ENCODE measurements at places on chromosomes 7 and 10.

- no peak for DNase-seq
These were observed 187.8 kb downstream of the NPSR1 start for GRCh38 chr7:34845666-34846361.

GRCh38 chr10:119344381-119344780 is 137.0 kb downstream of the GRK5 start:
- DNase-seq: no peak

DNA sequence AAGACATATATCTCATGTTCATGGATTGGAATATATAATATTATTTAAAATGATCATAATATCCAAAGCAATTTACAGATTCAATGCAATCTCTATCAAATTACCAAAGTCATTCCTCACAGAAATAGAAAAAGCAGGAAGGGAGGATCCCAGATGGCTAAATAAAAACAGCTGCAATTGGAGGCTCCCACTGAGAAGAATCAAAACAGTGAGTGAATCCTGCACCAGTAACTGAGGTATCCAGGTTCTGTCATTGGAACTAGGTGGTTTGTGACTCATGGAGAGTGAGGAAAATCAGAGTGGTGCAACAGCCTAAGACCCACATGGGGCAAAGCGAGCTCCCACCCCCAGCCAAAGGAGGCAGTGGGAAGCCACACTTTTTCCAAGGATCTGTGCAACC is 128.4 kb downstream of the MTERF1 start:
- no peak for DNase-seq

DNA sequence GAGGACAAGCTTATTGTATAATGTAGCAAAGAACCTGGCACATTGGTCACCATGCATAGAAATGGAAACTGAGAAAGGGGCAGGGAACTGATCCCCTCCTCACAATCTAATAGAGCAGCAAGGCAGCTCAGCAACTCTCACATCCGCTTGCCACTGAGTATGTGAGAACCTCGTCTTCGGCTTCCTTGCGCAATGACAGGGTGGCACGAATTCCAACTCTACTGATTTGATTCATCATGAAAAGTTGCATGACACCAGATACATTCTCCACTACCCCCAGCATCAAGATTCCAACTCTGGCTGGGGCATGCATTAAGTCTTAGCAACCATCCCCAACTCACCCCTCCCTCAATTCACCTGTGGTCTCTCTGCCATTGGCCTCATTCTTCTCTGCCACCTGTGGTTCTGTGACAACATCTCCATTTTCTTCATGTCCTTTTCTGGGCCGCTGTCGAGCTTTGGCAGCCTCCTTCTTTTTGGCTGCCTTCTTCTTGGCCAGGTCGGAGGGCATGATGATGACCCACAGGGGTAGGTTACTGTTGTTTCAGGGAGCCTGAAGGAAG is 976 bp downstream of the ABCF2 start:
- DNase-seq: no peak

DNA sequence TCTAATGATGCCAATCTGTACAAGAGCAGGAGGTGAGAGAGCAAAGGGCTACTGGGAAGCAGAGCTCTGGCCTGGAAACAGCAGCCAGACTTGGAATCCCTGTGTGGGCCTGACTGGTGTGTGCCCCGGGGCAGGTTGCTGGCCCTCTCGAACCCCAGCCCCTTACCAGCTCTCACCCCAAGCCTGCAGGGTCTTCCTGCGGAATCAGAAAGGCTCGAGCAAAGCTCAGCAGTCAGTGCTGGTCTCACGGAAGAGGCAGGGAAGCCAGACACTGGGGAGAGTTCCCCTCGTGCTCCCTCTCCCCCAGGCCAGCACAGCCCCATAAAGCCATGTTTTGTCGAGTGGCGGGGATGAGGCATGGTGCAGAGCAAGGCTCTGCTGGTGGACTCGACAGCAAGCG is 50.1 kb downstream of the POLR3A start:
- no peak for DNase-seq

DNA sequence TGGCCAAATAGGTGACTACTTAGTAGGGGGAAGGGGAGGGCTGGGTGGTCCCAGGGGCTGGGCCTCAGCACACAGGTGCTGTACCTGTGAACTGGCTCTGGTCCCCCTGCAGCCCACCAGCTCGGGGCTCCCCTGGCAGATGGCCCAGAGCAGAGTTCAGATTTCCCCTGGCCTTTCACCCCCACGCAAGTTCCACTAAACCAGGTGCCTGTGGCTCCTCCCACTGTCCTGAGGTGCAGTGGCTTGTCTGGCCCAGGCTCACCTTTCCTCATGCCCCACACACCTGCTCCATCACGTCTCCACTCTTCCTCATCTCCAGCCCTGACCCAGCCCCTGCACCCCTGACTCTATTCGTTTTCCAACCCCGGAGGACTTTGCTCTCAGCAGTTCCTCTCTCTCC is 47.3 kb upstream of the OPALIN start:
- no peak for DNase-seq

- DNase-seq: no peak
These were observed 14.8 kb upstream of the GLCCI1 start for GRCh38 chr7:7953806-7954205.

DNA sequence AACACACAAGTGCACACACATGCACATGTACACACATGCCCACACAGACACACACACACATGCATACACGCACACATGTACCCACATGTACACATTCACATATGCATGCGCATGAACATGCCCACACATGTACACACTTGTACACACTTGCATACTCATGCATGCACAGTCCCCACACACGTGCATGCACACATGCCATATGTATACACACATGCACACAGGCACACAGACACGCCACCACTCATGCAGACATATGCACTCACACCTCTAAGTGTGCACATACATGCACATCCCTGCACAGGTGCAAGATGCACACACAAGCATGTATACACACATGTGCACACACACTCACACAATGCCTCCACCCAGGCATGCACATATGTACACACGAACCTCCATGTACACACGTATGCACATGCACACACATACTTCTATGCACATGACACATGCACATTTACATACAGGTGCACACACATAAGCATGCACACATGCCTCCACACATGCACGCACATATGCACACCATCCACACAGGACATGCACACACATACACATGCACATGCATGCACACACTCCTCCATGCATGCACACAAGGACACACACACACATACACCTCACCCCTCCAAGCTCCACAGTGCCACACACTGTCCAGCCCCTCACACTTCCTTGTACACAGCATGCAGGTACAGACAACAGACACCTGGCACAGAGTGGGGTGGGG is 45.8 kb downstream of the YKT6 start:
- no peak for DNase-seq

GRCh38 chr10:13395540-13395939 is 47.4 kb upstream of the SEPHS1 start:
- no peak for DNase-seq

DNA sequence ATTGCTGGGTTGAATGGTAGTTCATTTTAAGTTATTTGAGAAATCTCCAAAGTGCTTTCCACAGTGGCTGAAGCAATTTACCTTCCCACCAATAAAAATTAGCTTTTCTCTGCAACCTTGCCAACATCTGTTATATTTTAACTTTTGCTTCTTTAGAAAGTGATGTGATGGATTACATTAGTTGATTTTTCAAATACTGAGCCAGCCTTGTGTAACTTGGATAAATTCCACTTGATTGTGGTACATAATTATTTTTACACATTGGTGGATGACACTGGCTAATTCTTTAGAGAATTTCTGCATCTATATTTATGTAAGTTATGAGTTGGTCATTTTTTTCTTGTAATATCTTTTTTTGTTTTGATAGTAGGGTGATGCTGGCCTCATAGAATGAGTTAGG is 634.1 kb downstream of the GALNT17 start:
- no peak for DNase-seq

Data from epithelial cell of proximal tubule (primary cell).